ENCODE measurements at places on chromosomes 2 and 18.

DNA sequence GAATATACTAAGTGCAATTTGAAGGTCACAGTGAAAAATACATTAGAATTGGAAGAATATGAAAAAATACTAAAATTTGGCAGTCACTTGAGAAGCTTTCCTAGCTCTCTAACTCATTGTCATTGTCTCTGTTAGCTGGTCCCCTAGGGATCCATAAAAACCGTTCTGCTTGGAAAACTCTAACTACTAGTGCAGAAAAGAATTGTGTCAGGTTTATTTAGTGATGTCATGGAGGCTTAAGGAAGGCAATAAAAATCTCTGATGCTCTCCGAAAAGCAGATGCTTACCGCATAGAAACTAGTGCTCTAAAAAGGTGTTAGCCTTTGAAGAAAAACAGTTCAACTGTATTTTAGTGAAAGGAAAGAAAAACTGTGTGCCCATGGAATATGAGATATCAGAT is 150.1 kb upstream of the DLGAP1 start:
- DNase-seq, result no peak

DNA sequence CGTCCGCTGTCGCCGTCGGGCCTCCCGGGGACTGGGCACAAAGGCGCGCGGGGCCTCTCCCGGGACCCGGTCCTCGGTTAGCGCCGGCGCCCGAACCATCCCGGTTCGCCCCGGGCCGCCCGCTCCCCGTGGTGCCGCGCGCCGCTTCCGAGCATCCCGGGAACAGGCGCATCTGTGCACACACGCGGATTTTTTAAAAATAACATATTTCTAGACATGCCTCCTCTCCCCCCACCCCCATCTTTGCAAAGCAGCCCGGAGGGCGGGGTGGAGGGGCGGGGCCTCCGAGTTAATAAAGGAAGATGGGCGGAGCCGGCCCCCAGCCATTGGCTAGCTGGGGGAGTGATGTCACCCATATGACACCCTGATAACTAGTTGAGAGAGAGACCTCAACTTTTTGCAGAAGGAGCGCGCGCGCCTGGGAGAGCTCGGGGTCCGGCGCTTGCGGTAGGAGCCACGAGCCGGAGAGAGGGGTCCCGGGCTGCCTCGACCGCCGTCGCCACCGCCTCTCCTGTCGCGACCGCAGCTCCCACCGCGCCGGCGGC is at the start of gene SOX11:
Gene SOX11, plus strand, starts transcription at position 400 of the 545 bp plus-strand sequence. CDS start 338 bp downstream, outside the sequence.
- DNase-seq, result no peak

DNA sequence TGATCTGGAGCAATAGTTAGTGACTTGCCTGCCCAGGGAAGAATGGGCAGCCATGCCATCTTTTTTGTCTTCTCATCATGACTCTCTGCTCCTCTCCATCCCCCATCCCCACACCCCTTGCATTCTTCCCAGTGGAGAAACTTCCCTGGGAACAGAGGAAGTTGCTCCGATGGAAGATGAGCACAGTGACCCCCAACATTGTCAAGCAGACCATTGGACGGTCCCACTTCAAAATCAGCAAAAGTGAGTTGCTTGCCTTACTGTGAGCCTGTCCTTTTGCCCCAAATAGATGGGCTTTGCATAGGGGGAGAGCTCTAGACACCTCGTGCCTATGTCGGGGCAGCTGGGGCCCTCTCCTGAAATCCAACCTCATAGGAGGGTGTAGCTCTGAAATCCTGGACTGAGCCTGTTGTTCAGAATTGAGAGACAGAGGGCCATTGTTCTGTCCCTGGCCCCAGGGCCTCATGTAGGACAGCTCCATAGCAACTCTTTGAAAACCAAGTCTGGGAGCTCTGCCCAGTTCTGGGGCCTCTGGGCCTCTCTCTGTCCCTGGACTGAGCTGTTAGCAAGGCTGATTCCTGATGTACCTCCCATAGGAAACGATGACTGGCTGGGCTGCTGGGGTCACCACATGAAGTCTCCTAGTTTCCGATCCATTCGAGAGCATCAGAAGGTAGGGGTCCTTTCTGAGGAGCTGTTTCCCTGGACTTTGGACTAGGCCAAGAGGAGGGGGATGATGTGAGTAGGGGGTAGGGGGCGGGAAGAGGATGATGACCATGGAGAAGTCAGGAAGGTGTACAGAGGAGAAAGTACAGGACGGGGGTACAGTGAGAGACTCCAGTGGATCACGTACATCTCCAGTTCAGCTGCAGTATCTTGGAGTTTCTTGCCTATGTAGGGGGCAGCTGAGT is 35.2 kb downstream of the TTLL4 start:
- no peak for DNase-seq

DNA sequence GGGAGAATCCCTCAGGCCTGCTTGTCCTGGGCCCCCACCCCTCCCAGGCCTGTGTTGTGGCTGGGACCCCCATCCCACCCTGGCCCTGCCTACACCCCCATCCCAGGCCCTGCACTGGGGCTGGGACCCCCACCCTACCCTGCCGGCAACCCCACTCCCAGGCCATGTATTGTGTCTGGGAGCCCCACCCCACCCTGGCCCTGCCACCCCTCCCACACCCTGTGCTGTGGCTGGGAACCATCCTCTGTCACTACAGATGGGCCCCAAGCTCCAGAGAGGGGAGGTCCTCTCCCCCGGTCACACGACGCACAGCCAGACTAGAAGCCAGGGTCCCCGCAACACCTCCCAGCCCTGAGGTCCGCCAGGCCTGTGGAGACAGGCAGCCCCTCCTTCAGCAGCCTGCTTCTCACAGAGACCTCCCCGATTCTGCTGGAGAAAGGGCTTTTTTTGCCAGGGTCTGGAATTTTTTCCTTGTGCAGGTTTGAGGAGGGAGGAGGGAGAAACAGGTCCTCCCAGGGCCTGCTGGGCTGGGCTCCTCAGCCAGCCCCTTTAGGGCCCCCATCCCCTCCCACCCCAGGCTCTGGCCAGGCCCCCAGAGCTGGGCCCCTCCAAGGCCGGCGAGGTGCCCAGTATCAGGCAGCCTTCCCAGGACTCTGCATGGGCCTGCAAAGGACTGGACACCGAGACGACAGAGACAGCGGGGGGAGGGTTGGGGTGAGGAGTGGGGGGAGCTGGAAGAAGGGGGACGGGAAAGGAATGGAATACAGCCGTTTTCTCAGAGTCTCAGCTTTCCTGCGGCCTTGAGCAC is 28.0 kb downstream of the KIF1A start:
- DNase-seq, result no peak

GRCh38 chr2:112343827-112344585 is 68.6 kb downstream of the ZC3H6 start:
- DNase-seq, result no peak

GRCh38 chr2:62471816-62472215 is 34.2 kb downstream of the TMEM17 start:
- DNase-seq, result no peak

- DNase-seq, result no peak
Observed at GRCh38 chr2:28419443-28420270, 27.0 kb downstream of the FOSL2 start.

DNA sequence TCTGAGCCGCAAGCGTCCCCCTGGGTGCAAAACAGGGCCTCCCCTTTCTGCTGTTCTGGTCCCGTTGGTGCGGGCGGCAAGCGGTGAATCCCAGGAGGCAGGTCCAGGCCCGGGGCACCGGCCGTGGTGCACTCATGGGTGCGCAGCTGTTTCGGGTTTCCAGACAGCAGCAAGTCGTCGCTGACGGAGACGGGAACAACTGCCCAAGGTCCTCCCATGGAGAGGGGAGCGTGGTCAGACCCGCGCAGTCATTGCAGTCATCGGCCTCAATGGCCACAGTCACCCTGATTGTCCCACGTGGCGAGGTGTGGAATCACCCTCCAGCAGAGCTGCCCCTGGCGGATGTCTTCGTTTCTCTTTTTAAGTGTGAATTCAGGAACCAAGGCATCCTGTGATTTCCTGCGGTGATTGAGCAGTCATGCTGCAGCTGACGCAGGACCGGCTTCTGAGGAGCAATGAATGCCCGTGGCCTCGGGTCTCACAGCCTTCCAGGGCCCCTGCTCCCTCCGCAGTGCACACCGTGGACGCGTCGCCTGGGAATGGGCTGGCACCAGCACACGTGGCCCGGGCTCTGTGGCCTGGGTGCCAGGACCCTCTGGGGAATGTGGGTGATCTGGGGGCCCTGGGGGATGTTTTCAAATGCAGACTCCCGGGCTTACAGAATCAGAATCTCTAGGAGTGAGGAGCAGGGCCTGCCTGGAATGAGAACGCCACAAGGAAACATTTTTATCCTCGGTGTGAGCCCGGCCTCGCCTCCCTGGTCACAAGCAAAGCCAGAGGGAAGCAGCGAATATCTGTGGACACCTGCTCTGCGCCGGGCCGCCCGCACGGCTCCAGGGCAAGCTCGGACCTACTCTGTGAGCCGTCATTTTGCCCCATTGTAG is 244.2 kb upstream of the SALL3 start:
- no peak for DNase-seq

- DNase-seq, result no peak
Observed at GRCh38 chr2:240290432-240291336, 144.8 kb upstream of the GPC1 start.
